ENCODE measurements at places on chromosomes 4 and X.

DNA sequence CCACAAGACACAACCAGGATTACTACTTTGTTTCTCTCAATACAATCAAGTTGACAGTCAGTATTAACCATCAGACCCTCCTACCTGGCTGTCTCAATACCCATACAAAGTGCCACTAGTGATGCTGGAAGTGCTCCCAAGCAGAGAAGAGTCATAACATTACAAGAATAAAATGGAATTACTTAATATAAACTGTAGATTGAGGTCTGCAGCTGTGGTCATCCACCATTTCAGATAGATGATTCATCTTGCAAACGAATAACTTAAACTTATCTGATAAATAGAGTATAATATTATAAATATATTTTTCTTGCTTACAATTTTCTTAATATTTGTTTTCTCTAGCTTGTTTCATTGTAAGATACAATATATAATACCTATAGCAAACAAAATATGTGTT is 1034.2 kb upstream of the PCDH10 start:
- DNase-seq, result no peak

GRCh38 chr4:113496698-113497097 is 264.8 kb downstream of the CAMK2D start:
- DNase-seq, result no peak

DNA sequence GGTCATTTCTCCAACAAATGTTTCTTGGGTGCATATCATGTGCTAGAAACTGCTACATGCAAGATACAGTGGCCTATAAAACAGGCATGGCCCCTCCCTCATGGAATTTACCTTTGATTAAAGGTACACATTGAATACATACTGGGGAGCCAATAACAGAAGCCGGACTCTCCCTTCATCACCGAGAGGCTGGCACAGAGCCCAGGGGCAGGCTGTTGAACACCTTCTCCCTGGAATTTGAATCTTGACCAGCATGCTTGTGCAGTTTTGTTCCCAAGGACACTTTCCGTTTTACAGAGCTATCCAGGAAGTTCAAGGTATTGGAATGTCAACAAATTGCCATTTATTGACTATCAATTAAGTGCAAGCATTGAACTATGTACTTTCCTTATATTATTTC is 33.2 kb downstream of the PPARGC1A start:
- DNase-seq, result no peak

GRCh38 chr4:185904381-185904780 is 92.4 kb upstream of the SORBS2 start:
- DNase-seq, result no peak

DNA sequence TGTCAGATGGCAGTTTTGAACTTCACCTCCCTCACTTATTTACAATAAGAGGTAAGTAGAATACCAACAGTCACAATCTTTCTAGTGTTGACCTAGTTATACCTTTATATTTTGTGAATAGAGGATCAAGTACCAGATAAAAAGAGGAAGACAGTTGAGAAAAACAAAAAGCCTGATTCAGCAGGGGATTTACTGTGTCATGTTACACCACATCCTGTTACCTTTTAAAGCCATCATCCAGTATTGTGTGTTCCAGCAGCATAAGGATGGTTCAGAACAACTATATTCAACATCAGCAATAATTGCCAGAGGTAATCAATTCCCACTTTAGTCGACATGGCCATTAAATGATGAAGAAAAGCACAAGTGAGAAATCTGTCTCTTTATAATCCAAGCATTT is 21.3 kb upstream of the CXCL6 start:
- no peak for DNase-seq

DNA sequence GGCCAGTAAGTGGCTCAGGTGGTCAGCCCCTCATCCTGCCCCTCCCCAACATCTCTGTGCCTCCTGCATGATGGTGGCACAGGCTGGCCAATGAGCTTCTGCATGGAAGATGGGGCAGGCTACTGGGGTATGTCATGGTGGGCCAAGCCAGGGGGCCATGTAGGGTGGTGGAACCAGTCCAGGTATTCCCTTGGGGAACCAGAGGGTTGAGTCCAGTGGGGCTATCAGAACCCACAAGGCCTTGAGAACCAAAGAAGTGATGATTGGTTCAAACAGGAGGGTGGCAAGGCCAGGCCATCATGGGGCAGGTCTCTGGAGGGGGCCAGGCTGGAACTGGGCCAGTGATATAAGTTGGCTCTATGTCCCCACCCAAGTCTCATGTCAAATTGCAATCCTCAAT is 18.8 kb upstream of the PPP2R2C start:
- DNase-seq, result no peak

GRCh38 chr4:5112333-5113095 is 61.2 kb downstream of the STK32B start:
- DNase-seq, result no peak

GRCh38 chr4:143599827-143600226 is 86.3 kb downstream of the SMARCA5 start:
- DNase-seq, result no peak

- no peak for DNase-seq
Observed at GRCh38 chr4:4412641-4413372, 25.9 kb downstream of the NSG1 start.

DNA sequence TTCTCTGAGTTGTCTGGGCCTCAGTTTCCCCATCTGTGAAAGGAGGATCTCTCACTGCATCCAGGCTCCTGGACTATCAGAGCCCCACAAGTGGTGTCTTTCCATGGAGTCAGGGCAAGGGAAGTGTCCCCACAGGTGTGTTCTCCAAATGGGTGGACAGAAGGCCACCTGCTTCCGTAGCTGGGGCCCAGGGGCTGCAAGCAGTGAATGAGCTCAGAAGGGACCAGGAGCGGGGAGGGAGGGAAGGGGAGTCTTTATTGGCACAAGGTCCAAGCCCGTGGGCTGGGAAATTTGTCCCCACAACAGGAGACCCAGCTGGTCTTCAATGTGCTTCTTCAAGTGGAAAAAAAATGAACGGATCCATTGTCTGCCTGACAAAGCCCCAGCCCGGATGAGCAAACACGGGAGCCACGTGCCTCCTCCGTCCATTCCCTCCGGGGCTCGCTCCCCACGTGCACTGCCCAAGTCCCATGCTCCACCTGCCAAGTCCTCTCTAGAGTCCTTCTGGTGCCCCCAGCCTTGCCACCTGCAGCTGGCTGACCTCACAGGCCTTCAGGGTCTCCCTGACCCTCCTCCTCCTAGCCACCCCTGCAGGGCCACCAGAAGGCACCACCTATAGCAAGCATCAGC is 72.0 kb downstream of the JAKMIP1 start:
- DNase-seq, result peak; percentile 83

DNA sequence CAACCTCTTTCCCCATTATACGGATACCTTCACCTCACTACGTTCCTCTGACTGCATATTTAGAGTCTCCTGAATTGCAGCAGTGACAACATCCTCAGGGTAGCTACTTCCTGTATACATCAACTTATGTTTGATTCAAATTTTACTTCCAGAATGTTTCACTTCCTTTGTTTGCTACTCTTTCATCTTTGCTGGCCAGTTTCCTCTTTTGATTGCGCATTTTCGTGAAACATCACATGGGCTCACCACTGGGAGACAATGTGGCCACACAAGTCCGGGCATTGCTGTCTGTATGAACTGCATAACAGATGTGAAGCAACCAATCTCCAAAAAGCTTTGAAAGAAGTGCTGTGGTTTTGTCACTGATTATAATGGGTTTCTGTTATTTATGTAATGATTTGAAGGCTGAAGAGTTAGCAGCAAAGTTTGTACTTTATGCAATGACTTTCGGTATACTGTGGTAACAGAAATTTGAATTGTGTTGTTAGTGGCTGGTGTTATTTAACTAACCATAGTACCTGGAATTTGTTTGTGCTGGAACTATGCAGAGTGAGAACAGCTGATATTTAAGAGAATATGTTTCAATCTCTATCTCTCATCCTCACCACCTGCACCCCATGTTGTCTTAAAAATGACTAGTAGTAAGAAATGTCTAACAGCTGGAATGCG is 7.4 kb downstream of the SNCA start:
- DNase-seq, result no peak

DNA sequence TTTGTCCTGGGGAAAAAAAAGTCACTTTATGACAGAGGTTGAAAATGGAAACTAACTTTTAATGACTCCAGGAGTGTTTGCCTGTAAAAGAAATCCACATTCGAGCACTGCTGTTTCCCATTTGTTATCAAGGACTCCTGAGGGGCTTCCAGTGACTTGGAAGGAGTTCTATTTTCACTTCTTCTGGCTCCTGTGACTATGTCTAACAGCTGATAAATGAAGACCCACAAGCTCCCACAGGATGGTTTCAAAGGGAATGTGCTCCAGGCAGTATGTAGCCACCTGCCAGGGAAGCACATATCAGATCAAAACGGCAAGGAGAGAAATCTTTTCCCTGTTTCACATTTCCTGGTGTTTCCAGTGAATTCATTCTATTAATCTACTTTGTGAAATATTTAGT is 159.8 kb upstream of the FAM241A start:
- DNase-seq, result no peak

- DNase-seq, result no peak
Observed at GRCh38 chr4:153809307-153809706, 20.4 kb upstream of the SFRP2 start.

GRCh38 chrX:97704474-97704873 is 820.8 kb downstream of the RPA4 start:
- no peak for DNase-seq

GRCh38 chr4:37970702-37971101 is 10.5 kb downstream of the PTTG2 start:
- DNase-seq, result no peak

DNA sequence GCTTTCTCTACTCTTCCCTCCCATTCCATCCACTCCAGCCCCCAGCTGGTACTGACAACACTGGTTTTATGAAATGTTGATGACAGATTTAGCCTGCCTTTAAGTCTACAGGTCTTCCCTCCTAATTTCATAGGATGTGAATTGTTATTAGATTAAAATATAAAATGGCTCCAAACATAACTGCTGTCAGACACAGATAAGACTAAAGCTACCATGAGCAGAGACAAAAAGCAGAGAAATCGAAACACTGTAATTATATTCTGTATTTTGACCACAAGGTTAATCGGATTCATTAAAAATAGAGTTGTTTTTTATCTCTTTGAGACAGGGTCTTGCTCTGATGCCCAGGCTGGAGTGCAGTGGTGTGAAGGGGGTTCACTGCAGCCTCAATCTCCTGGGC is 28.3 kb downstream of the SEC24D start:
- no peak for DNase-seq

GRCh38 chr4:150283689-150284088 is 205.4 kb downstream of the DCLK2 start:
- no peak for DNase-seq

DNA sequence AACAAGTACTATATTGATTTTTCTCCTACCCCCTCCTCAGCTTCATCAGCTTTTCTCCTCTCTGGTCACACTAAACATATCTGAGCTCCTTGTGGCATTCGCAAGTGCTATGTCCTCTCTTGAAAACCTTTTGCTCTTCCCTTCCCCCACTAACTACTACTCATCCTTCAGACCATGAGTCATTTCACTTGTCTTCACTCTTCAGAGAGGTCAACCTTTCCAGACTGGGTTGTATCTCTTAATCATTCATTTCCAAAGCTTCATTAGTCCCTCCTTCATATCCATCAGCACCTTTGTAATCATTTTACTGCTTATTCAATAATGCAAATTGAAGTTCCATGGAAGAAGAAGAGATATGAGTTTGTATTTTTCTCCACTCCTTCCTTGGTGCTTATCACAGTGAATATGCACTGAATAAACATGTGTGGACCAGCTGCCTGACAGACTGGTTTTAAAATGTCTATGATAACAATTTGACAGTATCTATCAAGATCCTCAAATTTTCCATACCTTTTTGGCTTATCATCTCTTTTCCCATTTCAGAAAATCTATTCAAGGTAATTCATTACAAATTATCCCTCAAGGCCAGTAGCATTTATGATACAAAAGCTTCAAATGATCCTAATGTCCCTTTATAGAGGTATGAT is 28.4 kb downstream of the DDX60L start:
- no peak for DNase-seq

DNA sequence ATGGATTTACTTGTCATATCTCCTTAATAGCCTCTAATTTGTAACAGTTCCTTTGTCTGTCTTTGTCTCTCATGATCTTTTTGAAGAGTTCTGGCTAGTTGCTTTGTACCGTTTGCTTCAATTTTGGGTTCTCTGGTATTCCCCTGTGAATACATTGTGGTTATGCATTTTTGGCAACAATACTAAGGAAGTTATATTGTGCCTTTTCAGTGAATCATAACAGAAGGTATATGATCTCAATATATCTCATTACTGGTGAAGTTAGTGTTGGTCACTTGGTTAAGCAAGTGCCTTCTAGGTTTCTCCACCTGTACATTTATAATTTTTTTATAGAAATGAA is 48.6 kb downstream of the DCLK2 start:
- no peak for DNase-seq

DNA sequence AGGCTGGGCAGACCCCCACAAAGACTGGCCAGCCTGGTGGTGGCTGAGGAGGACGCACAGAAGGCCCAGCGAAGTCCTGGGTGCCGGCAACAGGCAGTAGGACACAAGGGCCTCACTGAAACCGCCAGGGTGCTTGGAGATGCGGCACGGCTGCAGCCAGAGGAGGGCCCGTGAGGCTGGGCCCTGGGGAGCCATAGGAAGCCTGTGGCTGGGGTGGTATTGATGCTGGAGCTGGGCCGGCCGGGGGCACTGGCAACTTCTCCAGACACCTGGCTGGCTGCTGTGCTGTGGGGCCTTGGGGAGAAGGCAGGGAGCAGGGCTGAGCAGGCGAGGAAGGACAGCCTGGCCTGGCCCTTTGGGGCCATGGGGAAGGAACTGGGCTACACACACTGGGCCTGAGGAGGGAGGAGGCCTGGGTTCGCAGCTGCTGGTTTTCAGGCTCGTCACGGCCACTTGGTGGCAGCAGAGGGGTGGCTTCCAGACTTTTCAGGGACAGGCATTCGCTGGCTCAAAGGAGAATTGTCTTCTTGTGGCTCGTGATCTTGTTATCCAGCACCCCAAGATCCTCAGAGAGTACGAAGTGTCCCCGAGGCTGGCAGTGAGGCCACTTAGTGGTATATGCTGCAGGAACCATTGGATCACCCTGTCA is 37.2 kb downstream of the ATP2B3 start:
- DNase-seq, result peak; percentile 74

Measured in neural progenitor cell (in vitro differentiated cells).